Stimulated activated CD8-positive, alpha-beta memory T cell treated with anti-CD3 and anti-CD28 coated beads, Interleukin-15, amount 100 ng/mL, for 1 hour (primary cell): ENCODE measurements at places on chromosomes 3 and 15.

- no peak for DNase-seq
Observed at GRCh38 chr3:97257942-97258697, 443.7 kb downstream of the EPHA6 start.

- DNase-seq = no peak
Observed at GRCh38 chr3:116841003-116841735, 131.6 kb downstream of the TUSC7 start.

DNA sequence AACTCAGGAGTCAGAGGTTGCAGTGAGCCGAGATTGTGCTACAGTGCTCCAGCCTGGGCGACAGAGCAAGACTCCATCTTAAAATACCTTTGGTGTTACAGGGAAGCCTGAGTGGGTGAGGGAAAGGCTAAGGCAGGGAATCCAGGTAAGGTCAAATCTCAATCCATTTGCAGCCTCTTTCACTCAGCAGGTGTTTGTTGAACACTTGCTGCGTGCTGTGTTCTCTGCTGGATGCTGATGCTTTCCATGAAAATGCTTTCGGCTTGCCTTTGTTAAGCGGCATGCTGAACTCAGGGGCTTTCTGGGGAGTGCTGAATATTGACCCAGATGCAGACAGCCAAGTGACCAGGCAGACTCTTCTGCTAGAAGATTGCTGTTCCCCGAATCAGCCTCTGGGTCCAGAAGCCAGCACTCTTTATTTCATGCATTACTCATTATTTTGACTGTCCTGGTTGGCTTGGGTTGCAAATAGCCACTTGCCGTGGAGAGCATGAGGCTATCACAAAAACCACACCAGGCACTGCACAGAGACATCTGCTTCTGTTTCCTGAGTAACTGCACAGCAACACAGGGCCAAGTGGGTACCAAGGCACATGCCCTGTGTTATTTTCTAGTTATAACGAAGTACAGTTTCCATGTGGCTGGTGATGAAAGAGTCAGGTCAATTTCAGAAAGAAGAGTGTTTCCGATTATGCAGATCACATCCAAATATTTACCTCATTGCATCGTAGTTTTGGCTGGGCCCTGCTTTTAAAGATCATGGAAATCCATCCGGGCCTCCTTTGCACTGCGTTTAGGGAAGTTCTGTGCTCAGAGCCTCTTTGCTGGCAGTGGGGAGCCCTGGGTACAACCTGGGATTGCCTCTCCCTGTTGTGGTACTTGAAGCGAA is 88.6 kb downstream of the THSD4 start:
- no peak for DNase-seq

GRCh38 chr3:129624347-129625071 is 18.0 kb upstream of the PLXND1 start:
- DNase-seq = no peak

- DNase-seq = no peak
Observed at GRCh38 chr3:12503126-12503957, 19.1 kb downstream of the TSEN2 start.

DNA sequence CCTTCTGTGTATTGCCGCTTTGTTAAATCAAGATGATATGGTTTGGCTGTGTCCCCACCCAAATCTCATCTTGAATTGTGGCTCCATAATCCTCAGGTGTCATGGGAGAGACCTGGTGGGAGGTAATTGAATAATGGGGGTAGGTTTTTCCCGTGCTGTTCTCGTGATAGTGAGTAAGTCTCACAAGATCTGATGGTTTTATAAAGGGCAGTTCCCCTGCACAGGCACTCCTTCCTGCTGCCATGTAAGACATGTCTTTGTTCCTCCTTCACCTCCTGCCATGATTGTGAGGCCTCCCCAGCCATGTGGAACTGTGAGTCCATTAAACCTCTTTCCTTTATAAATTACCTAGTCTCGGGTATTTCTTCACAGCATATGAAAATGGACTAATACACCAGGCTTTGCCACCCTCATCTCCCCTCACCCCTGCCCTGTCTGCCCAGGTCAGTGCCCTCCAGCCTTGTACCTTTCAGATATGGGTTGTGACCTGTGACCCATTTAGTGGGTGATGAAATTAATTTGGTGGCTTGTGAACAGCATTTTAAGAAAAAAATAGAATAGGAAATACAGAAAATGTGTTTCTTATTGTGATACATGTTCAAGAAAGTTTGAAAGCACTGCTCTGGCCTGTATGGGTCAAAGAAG is 56.1 kb upstream of the MCF2L2 start:
- DNase-seq = no peak

- DNase-seq = no peak
Observed at GRCh38 chr3:135806317-135806716, 159.2 kb upstream of the PPP2R3A start.
